ENCODE measurements at places on chromosomes 6 and 20. TPM values are rescaled to one million over a fixed set of nuclear protein-coding genes. Genes with fewer than 3 reads are reported as not detected.

FNDC1 gene
- 7.1 TPM for polyA plus RNA-seq

DNA sequence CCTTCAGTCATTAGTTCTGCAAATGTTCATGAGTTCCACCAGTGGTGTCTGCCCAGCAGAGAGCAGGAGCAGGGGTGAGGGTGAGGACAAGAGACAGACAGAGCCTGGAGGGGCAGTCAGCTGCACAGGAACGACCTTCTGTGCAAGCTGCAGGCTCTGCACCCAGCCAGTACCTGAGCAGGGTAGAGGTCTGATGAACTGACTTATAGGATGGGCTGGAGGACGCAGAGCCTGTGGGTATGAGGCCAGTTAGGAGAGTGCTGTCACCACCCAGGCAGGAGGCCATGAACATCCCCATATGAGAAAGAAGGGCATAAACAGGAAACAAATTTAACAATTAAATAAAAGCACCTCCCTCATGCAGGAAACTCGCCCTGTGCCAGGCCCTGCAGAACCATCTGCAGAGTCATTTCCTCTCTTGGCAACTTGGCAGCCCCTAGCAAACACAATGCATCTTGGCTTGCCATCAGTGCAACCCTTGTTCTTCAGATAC lies 17.9 kb downstream of the C6orf15 start:
- DNase-seq: no peak

GRCh38 chr20:23145281-23145700 lies 59.2 kb upstream of the CD93 start:
- DNase-seq: no peak

LKAAEAR1 gene
- polyA plus RNA-seq: not detected

DNA sequence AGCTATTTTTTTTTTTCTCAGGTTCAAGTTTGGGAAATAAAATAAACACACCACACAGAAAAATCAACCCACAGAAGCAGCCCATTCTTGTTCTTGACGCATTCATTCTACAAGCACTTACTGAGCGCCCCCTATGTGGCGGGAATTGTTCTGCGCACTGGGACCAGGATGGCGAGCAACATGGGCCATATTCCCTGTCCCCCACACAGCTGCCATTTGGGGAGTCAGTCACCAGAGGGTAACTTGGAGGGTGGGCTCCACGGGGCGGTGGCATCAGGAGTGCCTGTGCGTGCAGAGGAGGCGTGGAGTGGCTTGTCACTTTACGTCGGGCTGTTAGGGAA lies 185.0 kb upstream of the PDE10A start:
- DNase-seq: no peak
